ENCODE measurements at places on chromosomes 12 and 14.
A peak's percentile ranks its signal among the peaks of the same experiment; 100 is the strongest.

GRCh38 chr12:64673490-64674169, 63.3 kb downstream of the RASSF3 start:
- peak; percentile 83 for DNase-seq

DNA sequence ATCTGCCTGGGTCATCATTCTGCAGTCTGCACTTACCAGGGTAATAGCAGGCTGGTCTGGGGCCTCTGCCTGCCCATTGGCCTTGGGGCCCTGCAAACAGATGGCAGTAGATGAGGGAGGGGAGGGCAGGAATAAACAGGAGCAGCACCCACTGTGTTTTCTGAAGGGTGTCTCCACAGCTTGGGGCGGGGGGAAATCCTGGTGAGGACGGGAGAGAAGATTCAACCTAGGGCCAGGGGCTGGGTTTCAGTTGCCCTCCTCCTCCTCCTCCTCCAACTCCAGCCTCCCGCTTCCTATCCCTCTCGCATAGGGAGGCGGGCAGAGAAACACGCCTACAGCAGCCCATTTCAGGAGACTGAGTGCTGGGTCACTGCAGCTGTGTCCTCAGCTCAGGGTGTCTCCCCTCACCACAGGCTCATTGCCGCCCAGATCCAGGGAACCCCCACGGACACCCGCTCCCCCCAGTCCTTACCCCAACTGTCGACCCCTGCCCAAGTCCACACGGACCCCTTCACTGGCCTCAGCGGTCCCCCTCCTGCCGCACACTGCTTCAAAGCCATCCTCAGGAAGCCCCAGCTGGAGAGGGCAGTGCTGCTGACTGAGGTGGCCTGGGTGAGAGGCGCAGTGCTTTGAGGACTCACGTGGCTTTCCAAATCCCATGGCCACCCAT, 9.1 kb upstream of the KRT80 start:
- DNase-seq = no peak

- DNase-seq = no peak
Measured at GRCh38 chr12:76420222-76420621, 72.0 kb upstream of the BBS10 start.

- no peak for DNase-seq
Measured at GRCh38 chr12:114901316-114901715, 217.3 kb upstream of the TBX3 start.

GRCh38 chr14:104247336-104248202, 109.2 kb downstream of the KIF26A start:
- no peak for DNase-seq

GRCh38 chr12:121762269-121762668, 31.2 kb downstream of the RHOF start:
- no peak for DNase-seq

DNA sequence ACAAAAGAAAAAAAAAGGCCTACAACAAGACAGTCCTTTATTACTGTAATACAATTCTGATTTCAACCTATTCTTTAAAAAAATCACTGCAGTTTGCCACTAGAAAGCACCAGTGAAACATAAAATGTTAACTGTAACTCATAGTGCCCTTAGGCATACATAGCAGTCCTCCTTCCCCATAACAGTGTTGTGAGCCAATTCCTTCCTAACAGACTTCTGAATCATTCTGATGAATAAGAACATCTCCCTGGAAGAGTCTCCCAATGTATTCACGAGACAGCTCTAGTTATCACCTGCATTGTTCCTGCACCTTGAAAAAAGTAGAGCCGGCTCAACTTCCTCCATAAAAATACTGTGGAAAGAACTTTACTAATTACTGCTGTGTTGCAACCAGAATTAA, 213.6 kb upstream of the FSCB start:
- DNase-seq = no peak

DNA sequence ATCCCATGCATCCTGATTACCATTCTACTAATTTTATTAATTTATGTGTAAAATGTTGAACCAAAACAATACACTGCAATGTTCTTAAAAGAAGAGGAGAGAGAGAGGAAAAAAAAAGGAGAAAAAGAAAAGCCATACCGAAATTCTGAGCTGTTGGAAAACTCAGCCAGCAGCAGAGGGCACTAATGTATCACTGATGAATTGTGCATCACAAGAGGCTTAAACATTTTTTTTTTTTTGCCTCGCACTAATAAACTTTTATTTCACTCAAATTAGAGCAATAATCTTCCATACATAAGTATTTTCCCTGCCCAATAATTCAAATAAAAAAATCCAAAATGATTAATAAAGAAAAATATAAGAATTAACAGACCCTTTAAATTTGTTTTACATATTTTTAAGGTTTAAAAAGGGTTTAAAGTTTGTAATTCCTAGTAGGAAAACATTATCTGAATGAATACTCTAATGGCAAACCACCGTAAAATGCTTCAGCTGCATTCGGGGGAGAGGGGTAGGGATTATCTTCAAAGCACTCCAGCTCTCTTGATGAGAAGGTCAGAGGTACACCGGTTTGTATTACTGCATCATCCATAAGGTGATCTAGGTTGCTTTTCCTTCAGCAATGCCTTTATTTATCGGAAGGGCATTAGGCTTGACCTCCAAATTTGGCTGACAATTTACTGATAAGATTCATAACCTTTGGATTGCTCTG, 41.9 kb downstream of the ATP23 start:
- peak; percentile 58 for DNase-seq

DNA sequence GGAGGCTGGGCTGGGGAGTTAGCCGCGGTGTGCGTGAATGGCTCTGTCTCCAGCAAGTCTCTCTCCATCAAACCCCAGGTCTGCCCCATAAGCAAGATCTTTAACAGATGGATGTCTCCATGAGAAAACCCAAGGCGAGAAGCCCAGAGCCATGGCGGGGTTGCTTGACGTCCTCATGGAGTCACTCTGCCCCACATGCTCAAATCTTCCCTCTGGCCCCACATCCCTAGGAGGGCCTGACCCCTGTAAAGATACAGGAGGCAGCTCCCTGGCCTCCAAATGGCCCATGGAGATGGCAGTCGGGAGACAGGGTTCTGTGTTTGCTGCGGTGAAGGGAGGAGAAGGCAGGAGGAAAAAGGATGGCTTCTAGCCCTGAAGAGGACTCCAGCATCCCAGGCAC, 49.3 kb downstream of the C14orf132 start:
- DNase-seq = no peak

DNA sequence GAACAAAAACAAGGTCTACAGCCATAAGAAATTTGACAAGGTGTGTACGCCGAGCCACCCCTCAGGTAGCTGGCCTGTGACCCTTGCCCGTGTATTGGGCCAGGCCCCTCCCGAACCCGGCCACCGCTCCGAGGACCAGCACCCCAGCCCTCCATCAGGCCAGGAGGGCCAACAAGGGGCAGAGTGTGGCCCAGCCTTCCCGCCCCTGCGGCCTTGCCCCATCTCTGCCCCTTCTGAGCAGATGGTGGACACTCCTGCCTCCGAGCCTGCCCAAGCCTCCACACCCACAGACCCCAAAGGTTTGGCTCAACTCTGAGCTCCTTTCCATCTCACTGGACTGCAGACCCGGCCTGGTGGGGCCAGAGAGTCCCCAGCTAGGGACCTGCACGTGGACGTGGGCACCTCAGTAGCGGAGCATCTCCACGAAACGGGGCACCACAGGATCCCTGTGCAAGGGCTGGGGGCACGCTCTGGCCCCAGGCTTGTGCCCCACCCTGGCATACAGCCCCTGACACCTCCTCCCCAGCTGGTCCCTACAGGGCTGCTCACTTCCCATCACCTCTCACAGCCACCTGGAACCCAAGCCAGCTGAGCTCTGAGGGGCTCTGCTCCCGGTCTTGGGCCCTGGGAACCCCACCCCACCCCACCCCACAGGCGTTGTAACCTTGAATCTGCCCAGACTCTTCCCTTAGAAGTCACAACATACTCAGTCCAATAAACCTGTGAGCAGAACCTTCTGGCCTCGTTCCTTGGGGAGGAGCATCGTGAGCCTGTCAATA, 3.3 kb downstream of the P2RX2 start:
- DNase-seq = no peak

GRCh38 chr12:60173224-60174170, 577.7 kb downstream of the SLC16A7 start:
- DNase-seq = no peak

- DNase-seq = no peak
Measured at GRCh38 chr12:115207216-115207915, 523.4 kb upstream of the TBX3 start.

GRCh38 chr14:105041841-105042765, 21.2 kb upstream of the CDCA4 start:
- no peak for DNase-seq

Measured in astrocyte of the spinal cord (primary cell).